ENCODE measurements at places on chromosomes 1 and 21.

- DNase-seq: no peak
Measured at GRCh38 chr1:111483166-111483565, 9.4 kb downstream of the C1orf162 start.

DNA sequence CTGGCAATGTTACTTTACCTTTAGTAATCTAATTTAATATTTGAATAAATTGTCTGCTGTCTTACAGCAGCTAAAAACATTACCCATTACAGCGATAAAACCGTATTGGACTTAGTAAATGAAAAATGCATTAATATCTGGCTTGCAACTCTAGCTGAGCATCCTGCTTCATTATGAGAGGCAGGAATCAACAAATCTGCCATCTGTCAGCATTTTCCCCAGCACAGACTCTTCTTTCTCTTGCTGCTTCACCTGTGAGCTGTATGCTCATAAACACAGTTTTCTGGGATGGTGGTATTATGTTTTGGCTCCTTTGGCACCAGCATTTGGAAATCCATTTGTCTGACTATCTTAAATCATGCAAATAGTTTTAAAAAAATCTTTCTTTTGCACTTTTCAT is 487.1 kb downstream of the KCNT2 start:
- DNase-seq: no peak

DNA sequence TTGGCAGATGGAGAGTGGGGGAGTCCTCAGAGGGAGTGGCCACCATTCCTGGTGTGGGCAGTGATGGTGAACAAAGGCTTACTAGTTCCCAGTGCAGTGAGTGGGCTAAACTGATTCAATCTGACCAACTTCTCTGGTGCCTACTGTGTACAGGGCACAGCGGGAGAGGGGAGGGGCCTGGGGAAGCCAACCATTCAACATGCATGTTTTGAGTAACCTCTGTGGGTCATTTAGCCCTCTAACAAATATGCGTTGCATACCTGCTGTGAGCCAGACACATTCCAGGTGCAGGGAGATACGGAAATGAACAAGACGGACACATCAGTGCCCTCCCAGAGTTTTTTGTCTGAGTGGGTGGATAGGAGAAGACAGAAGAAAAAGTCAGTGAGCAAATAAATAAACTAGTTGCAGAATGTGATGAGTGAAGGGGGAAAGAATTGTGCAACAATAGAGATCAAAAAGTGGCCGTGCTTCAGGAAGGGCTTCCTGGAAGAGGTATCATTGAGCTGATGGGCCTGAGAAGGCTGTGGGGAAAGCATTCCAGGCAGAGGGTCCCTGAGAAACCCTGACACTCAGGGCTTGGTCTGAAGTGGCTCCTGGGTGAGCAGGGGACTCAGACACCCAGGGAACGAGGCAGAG is 78.8 kb downstream of the EPHB2 start:
- DNase-seq: no peak

GRCh38 chr1:240497908-240498307 is 114.0 kb downstream of the GREM2 start:
- DNase-seq: no peak

GRCh38 chr21:43739621-43740435 is 20.9 kb downstream of the PDXK start:
- DNase-seq: no peak

DNA sequence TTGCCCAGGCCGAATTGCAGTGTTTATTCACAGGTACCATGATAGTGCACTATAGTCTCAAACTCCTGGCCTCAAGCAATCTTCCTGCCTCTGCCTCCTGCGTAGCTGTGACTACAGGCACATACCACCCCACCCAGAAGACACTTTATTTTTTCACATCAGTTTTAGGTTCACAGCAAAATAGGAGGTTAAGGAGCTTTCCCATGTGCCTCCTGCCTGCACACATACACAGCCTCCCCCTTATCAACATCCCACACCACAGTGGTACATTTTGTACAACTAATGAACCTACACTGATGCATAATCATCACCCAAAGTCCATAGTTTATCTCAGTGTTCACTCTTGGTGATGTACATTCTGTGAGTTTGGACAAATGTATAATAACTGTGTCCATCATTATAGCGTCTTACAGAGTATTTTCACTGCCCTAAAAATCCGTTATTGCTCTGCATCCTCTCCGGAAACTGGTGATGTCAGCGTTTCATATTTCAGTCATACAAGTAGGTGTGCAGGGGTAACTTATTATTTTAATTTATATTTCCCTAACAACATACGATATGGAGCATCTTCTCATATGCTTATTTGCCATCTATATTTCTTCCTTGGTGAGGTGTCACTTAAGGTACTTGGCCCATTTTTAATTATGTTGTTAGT is 23.2 kb downstream of the OR13G1 start:
- DNase-seq: no peak

- DNase-seq: no peak
Measured at GRCh38 chr1:231776010-231776756, 149.6 kb downstream of the DISC1 start.

GRCh38 chr1:239677362-239677761 is 291.0 kb downstream of the CHRM3 start:
- no peak for DNase-seq

- no peak for DNase-seq
Measured at GRCh38 chr1:149937759-149938158, 1.1 kb upstream of the MTMR11 start.

- no peak for DNase-seq
Measured at GRCh38 chr1:31063631-31064030, 1.9 kb downstream of the PUM1 start.

- DNase-seq: no peak
Measured at GRCh38 chr1:166999500-167000055, 10.5 kb downstream of the MAEL start.

DNA sequence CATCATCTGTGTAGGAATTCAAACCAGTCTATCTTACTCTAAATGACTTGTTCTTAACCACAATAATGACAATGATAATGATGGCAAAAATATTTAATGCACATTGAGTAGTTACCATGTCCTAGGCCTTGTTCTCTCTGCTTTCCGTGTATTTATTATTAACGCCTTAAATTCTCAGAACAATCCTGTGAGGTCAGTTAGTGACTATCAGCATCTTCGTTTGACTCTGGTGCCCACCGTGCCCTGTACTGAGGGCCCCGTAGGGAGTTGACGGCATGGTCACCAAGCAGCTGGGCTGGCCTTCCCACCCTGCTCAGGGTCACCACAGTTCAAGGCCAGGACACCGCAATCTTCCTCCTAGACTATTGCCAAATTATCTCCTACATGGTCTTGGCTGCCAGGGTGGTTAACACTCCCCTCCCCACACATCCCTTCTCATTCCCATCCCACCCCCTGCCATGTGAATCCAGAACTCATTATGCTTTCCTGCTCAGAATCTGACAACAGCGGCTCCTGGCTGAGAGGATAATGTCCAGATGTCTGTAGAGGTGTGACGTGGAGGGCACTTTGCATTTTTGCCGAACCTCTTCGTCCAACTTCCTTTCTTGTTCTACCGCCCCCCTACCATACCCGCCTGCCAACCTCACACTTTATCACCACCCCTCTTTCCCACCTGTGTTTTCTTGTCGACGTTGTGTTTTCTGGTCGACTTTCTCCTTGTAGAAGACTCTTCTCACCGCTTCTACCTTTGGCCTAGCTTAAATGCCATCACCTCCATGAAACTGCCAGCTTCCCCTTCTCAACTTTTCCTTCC is 33.4 kb downstream of the IGFN1 start:
- no peak for DNase-seq

DNA sequence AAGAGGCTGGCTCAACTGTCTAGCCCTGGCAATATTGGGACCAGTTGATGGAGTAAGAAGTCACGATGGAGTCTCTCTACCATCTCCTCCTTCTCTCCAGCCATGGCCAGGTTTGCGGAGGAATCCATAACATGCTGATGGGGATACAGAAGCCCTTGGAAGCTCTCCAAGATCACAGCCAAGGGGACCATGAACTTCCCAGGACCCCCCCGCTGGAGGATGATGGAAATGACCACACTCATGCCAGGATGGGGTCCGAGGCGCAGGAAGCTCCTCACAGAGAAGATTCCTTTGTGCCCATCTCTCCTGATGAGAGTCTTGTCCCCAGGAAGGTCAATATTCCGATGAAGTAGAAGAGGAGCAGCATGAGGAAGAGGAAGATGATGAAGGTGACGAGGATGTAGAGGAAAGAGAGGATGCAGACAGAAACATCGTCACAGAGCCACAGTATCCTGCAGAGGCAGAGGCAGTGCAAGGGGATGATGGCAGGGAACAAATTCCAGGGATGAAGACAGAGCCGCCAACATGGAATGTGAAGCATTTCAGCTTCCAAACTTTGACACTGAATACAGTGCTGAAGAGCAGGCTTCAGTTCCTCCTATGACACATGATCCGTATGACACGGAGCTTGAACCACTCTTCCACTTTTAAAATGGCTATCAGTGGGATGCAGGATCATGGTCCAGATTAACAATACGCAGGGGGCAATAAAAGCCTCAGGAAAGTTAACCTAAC is 57.9 kb upstream of the EDN2 start:
- no peak for DNase-seq

- DNase-seq: peak; percentile 32
Measured at GRCh38 chr1:192809307-192810252, 741 bp downstream of the RGS2 start.

DNA sequence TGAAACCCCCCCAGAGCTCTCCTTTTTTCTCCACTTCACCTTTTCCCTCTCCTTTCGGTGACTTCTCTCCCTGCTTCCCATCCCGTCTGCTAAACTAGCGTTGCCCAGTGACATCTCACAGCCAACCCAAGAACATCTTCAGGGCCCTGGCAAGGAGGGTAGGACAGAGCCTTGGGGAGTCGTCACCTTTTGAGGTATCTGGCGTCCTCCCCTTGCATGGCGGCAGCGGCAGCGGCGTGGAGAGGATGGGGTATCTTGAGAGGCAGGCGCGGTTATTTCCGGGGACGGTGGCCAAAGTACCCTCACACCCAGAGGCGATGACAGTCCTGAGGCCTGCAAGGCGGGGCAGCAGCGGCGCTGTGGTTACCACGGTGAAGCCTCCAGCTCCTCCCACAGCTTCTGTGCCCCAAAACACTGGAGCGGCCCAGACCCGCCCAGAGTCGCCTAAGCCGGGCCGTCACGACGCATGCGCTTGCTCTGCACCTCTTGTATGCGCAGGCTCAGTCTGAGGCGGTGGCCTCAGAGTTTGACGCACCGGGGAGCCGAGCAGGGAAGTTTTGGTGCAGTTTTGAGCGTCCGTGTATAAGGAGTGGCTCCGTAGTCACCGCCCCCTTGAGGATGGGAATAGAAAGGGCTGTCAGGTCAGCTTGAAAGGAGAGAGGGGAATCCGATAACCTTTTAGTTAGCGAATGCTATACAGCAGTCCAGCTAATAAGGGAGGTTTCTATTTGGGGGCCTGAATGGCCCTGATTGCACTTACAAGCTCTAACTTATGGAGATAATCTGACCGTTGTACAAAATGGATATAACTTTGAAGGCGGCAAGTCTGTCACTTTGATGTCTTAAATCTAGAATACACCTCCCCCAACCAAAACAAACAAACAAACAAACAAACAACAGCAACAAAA is at the start of gene KIFAP3:
Gene KIFAP3 (minus strand): TSS at position 446 of the 908 bp plus-strand sequence. CDS start 228 bp downstream, at position 218.
- peak; percentile 91 for DNase-seq

DNA sequence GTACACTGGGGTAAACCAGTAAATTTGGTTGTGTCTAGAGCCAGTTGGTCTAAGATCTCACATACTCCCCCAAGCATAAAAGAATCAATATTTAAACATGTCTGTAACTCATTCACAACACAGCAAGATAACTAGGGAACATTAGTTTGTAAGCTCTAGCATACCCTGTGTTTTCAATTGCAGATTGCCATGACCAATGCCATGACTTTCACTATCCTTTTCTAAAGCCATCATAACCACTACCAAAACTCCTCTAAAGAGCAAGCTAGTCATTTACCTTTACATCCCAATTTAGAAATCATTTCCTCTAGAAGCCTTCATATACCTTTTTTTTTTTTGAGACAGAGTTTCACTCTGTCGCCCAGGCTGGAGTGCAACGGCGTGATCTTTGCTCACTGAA is 56.5 kb upstream of the PLA2G4A start:
- no peak for DNase-seq

GRCh38 chr1:230170153-230170547 is 103.1 kb downstream of the GALNT2 start:
- DNase-seq: no peak

DNA sequence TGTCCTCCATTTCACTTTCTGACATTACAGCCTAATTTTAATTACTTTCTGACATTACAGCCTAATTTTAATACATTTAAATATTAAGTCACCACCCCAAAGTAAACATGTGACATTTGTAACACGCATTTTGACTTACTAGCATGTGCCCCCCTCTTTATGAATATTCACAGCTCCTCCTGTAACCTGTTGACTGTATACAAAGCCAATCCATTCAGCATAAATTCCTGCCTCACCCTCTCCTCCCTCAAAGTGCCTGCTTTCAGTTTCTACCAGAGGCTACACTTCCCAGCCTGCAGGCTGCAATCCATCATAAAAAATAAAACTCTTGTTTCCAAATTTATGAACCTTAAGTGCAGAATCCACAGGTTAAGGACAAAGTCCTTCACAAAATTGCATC is 39.5 kb downstream of the ANP32E start:
- no peak for DNase-seq

DNA sequence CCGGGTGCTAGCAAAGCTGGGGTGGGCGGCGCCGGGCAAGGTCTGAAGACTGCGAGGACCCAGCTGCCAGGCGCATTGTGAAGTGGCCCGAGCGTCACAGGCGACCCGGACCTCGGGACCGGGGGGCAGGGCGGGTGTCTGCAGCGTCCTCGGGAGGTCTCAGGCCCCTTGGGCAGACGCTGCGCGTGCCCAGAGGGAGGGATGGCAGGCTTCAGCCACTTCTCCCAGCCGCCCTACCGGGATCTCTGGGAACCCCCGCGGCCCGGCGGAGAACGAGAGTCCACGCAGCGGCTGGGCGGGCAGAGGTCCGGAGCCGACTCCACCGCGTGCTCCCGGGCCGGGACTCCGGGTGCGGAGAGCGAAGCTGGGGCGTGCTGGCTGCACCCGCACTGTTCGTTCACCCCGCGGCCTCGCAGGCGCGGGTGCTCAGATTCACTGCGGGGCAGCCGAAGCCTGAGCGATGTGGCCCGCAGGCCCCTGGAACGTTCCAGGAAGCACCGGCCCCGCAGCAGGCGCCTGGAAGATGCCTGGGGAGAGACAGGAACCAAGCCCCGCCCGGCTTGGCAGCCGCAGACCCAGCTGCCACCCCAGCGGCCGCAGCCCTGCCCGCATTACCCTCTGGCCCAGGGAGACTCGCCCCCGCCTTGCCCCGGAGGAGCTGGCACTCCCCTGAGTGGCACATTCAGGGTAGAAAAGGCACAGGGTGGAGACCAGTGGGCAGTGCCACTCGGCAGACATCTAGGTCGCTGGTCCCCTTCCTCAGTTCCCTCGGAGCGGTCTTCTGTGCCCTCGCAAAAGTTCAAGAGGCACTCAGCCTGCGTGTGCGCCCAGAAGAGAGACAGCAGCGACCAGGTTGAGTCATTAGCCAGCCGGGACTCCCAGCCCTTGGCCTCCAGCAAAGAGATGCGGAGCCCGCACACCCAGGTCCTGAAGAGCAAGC is at the start of gene CCDC185:
Gene CCDC185 (plus strand): TSS at position 141 of the 940 bp plus-strand sequence. CDS start 61 bp downstream, at position 202.
- DNase-seq: no peak

GRCh38 chr1:236395230-236395946 is 1.3 kb downstream of the EDARADD start:
- no peak for DNase-seq
